ENCODE measurements at places on chromosomes 7 and 10.

- no peak overlapping the region for H3K4me3 ChIP-seq
- no peaks in the 10 kb centered on the region for H3K27me3 ChIP-seq
- no peak overlapping the region for H3K27ac ChIP-seq
- peaks cover 3% of the 10 kb centered on the region for H3K36me3 ChIP-seq
- DNase-seq, result no peak
Observed at GRCh38 chr7:74455291-74455804, 1.6 kb downstream of the GTF2IRD1 start.

DNA sequence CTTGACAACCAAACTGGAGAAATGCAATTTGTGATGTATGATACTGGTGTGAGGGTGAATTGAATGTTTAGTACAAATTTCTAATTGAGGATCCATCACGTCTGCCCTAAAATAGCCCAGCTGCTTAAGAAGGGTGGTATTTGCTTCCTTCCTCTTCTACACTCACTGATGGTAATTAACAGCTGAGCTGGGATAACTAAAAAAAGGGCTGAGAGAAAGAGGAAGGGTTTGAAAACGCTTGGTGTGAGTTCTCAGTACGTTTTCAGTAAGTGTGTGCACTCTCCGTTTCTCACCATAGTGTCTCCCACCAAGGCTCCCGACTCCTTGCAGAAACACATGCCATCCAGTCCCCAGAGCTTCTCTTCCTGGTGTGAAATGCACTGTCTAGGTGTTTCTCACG lies 54.3 kb downstream of the MAP3K8 start:
- no peaks in the 10 kb centered on the region for H3K36me3 ChIP-seq
- no peak for DNase-seq
- H3K4me1 ChIP-seq, result peaks cover 6% of the 10 kb centered on the region
- H3K27ac ChIP-seq, result no peak overlapping the region
- no peak overlapping the region for H3K4me3 ChIP-seq

DNA sequence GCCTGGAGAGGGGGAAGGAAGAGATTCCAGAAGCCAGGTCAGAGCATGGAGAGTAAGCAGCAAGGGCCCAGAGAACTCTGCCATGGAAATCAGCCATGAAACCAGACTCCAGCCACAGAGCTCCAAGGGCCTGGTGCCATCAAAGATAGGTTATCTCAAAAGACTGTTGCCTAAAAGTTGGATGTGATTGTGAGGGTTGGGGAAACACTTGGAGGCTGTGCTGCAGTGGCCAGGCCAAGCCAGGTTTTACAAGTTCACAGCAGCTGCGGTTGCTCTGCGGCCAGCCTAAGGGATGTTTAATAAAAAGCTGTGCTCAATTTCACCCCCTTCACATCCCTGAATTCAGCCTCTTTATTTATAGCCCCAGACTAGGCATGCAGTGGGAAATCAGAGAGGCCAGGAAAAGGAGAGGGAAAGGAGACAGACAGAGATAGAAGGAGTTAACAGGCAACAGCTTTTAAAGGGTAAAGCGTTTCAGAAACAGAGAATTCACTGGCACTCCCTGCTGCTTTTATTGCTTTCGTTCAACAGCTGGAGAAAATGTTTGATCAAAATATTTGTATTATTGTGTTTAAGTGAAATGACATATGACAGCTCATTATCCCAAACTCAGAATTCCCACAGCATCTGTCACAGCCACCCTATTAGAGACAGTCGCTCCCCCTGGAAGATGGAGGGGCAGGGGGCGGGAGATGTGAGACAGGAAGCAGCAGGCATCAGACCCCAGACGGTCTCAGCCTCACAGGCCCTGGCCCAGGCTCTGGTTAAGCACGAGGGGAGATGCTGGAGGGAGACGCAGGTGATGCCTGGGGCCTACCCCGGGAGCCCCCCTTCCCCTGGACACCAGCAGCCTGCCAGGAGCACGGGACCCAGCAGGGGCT lies 140.1 kb downstream of the GLI3 start:
- no peaks in the 10 kb centered on the region for H3K4me1 ChIP-seq
- no peaks in the 10 kb centered on the region for H3K36me3 ChIP-seq
- no peak for DNase-seq
- H3K27me3 ChIP-seq, result peaks cover 6% of the 10 kb centered on the region

- no peaks in the 10 kb centered on the region for H3K36me3 ChIP-seq
- peaks cover 25% of the 10 kb centered on the region for H3K4me1 ChIP-seq
- H3K27me3 ChIP-seq, result no peaks in the 10 kb centered on the region
Observed at GRCh38 chr10:11140963-11141362, 123.3 kb downstream of the CELF2 start.

GRCh38 chr7:25805027-25805687 lies 346.8 kb upstream of the NFE2L3 start:
- H3K27me3 ChIP-seq, result peaks cover 13% of the 10 kb centered on the region
- no peaks in the 10 kb centered on the region for H3K4me1 ChIP-seq
- H3K36me3 ChIP-seq, result no peaks in the 10 kb centered on the region
- no peak overlapping the region for H3K27ac ChIP-seq
- no peak overlapping the region for H3K4me3 ChIP-seq

GRCh38 chr10:105025092-105025491 lies 384.0 kb downstream of the SORCS3 start:
- no peak for DNase-seq
- no peak overlapping the region for H3K27ac ChIP-seq
- H3K36me3 ChIP-seq, result no peaks in the 10 kb centered on the region
- H3K27me3 ChIP-seq, result no peaks in the 10 kb centered on the region

DNA sequence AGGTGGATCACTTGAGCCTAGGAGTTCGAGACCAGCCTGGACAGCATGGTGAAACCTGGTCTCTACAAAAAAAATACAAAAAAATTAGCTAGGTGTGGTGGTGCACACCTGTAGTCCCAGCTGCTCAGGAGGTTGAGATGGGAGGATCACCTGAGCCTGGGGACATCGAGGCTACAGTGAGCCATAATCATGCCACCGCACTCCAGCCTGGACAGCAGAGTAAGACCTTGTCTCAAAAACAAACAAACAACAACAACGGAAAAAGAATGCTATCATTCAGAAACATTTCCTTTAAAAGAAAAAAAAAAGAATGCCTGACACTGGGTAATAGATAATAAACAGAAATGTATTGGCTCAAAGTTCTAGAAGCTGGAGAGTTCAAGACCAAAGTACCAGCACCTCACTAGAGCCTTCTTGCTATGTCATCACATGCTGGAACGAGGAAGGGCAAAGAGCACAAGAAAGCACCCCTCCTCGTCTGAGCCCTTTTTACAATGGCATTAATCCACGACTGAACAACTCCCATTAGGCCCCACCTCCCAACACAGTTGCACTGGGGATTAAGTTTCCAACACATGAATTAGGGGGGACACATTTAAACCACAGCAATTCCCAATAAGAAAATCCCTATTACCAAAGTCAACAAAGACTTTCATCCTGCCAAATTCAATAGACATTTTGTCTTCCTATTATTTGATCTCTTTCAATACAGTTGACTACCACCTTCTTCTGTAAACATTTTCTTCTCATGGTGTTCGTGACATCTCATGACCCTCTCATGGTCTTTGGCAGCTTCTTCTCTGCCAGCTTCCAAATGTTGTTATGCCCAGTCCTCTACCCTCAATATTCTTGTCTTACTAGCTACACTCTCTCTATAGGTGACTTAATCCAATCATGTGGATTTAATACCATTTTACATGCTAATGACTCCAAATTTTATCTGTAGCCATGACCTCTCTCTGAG lies 20.0 kb downstream of the AKR1D1 start:
- no peak for DNase-seq
- no peaks in the 10 kb centered on the region for H3K4me1 ChIP-seq
- no peaks in the 10 kb centered on the region for H3K36me3 ChIP-seq
- no peak overlapping the region for H3K27ac ChIP-seq
- H3K4me3 ChIP-seq, result no peak overlapping the region

Measured in K562 (cell line).